Activated T-helper 1 cell treated with anti-CD3 and anti-CD28 coated beads, Interleukin-2, amount 50 U/mL, for 16 hours (primary cell): ENCODE measurements at places on chromosomes 7 and 10.

- DNase-seq, result no peak
These were observed 41.9 kb downstream of the CADPS2 start for GRCh38 chr7:122844191-122844988.

- no peak for DNase-seq
These were observed 1.8 kb downstream of the COMMD3 start for GRCh38 chr10:22317771-22318565.

DNA sequence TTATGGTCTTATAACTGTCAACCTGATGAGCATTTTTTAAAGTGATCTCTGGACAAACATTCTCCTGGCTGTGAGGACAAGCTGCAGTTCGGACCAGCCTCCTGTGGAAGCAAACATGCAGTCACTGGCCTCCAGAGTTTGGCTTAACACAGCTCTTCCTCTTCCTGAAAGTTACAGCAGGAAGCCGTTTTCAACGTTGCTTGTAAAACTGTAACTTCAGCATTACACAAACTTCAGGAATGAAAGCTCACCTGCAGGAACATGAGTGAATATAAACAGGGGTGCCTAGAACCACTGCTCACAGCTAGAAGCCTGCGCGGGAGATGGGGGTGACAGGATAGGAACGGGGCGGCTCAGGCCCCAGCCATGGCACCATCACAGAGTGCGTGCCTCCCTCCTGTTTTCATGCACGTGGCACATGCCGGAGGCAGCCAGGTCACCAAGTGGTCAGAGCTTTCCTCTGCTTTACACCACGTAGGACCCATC lies 292.9 kb upstream of the PITRM1 start:
- DNase-seq, result no peak

DNA sequence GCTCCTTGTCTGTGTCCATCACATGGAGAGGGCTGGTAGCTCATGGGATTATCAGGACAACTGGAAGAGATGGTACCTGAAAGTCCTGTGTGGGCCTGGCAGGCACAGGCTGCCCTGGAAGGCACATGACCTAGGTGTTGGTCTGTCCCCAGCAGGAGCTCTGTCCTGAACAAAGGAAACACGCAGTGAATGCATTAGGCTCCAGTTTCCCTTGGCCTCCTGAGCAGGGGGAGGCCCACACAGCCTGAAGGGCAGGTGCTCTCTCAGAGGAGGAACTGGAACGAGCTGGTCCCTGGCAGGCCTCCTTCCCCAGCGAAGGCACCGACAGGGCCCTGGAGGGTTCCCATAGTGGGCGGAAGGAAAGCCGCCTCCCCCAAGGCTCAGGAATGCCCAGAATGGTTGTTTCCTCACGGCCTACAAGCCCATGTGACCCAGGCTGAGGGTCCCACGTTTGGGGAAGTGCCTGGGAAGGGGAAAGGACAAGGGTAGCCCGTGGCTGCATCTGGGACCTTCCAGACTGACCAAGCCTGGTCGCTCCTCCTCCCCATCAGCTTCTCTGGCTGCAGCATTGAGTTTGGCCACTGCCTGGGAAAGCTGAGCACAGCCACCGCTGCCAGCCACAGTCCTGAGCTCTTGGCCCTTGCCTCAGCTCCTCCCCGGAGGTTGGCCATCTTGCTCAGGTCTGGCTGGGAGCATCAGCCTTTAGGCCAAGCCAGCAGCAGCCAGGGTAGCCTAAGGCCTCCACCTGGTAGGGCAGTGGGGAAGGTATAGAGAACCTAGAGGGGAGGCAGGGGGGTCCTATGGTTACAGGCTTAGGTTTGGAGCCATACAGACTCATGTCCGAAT lies 21.8 kb downstream of the CXCL12 start:
- no peak for DNase-seq

DNA sequence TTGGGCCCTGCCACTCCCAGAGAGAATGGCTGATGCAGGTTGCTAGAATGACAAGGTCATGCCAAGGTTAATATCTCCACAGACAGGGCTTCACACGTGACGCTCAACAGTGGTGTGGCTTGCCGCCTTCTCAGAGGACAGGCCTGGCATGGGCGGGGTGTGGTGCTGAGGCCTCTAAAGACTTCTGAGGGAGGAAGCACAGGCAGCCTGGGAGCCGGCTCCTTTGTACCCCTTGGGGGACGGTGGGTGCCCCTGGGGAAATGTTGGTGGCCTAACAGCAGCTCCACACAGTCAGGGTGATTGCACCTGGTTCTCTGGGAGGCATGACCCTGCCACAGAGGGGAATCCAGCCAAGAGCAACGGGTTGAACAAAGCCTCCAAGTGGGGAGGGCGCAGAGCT lies 115.1 kb downstream of the PKD1L1 start:
- no peak for DNase-seq

GRCh38 chr7:124723012-124723411 lies 42.6 kb downstream of the GPR37 start:
- DNase-seq, result no peak

GRCh38 chr7:120467676-120468075 lies 194.7 kb downstream of the KCND2 start:
- DNase-seq, result no peak

DNA sequence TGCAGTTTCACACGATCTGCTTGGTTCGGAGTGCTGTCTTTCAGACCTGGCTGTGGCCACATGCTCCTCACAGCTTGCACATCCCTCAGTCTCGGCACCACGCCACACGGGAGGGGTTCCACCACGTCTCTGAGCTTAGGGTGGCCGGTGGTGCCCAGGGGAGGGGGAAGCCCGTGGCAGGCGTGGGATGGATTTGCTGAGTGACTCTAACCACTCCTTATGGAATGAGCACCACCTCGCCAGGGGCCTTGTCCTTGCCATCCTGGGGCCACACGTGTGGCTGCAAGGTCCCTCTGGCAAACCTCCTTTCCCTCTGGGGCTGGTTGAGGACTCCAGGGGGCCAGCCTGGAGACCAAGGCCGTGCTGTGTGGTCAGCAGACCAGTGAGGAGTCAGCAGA lies 29.1 kb upstream of the FAM20C start:
- no peak for DNase-seq

DNA sequence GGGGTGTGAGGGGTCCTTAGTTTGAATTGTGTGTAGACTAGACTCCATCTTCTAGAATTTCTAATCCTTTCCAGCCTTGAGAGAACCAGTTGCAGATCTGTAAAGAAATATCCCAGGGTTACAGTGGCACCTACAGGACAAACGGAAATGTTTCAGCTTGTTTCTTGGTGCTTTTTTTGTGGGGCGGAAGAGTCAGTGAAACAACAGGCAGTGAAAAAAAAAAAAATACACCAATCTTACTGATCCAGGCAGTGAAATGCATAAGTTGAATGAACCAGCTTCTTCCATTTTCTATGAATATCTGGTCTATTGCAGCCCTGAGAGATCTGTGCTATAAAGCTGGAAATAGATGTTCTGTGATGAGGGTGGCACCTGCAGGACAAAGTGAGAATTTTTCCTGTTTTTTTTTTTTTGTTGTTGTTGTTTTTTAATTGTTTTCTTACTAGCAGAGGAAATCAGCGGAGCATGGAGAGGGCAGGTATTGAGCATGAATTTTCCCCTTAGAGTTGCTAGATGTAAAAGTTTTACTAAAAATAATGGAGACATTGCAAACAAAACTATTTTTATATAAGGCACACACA lies 81.9 kb upstream of the DYNC1I1 start:
- no peak for DNase-seq

GRCh38 chr7:91366091-91366490 lies 101.9 kb downstream of the FZD1 start:
- DNase-seq, result no peak

DNA sequence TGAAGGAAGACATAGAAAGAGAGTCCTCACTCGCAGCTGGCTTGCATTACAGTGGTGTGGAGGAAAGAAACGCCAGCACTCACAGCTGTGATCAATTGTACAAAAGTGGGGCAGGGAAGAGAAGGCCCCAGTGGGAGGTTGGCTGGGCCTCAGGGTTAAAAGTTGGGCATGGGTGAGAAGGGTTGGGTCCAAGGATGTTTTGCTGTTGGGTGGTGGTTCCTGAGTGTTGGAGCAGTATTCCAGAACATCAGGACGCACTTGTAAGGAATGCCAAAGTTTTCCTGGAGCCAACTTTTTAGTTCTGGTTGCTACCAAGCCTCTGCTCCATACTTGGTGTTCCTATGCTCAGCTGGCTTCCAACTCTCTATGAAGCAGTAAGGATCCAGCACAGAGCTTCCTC lies 55.4 kb upstream of the MKRN1 start:
- DNase-seq, result no peak

- no peak for DNase-seq
These were observed 119.9 kb downstream of the CNOT4 start for GRCh38 chr7:135389971-135390370.

GRCh38 chr10:43262902-43263466 lies 3.9 kb downstream of the RASGEF1A start:
- no peak for DNase-seq

GRCh38 chr10:93006435-93007039 lies 54.1 kb upstream of the CYP26C1 start:
- no peak for DNase-seq
